Activated naive CD8-positive, alpha-beta T cell treated with anti-CD3 and anti-CD28 coated beads, Interleukin-2, amount 10 ng/mL, durations not matched to agents 7 days and 5 days (primary cell): ENCODE measurements at places on chromosomes 12 and 14.

DNA sequence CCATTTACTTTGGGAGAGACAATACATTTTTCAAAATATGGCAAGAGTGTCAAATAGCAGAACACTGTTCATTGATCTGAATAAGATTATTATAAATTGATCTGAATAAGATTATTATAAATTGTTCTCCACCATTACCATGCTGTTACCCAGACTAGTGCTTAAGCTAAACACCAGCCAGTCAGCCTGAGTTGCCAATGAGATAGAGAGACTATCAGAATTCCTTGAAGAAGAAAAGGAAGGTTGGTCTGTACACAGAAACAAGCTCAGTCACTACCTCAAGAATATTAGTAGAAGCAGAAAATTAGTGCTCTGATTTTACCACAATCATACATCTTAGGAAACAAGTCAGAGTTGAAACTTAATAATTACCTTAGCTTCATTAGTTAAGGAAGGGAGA is 469.8 kb downstream of the FOXG1 start:
- DNase-seq = no peak

DNA sequence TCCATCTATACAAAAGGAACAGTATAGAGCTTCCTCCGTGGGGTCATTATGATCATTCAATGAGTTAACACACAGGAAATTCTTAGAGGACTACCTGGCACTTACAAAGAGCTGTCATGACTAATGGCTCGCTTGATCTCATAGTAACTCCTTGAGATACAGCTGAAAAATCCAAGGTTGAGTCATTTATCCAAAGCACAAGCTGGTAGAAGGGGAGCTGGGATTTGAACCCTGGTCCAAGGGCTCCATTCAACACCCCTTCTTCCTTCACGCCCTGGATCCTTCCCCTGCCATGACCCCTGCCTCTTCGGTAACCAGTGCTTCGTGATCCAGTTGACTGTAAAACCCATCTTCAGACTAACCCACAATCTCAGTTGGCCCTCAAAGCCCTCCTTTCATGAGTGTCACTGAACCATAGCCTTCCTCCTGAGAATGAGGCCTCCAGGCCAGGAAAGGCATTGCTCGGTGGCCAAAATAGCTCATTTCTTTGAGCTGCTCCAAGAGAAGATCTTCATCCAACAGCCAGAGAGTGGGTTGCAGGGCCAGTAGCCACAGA is 7.8 kb downstream of the ZFP36L1 start:
- no peak for DNase-seq

DNA sequence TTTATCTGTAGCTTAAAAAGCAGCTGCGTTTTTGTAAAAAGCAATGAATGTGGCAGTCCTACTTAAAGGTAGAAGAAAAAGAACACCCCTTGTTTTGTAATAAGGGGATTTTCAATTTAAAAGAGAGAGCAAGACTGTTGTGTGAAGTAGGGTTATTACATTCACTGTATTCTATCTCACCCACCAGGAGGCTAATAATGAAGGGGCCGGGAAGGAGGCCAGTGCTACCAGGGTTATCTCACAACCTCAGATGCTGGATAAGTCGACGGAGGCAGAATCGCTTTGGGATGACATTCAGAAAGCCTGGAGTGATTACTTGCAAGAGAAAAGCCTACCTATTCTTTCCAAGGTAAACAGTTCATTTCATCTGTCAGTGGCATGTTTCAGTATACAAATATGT is 97.7 kb downstream of the RMST start:
- no peak for DNase-seq

DNA sequence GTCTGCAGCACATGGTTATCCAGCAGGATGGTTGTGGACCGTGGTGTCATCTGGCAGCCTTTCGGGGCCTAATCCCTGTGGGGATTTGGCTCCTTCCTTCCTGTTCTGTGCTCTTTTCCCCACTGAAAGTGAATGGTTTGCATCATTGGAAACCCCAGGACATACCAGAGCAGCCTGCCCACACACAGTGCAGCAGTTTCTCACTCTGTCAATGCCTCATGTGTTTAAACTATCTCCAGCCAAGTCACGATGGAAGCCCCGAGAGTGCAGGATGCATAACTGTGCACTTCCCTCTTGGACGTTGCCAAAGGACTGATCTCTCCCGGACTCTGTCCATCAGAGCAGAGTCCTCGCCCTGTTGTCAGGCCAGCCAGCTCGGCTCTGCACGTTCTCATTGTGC is 29.0 kb upstream of the AMN start:
- no peak for DNase-seq

- DNase-seq = no peak
These were observed 7.6 kb downstream of the KRAS start for GRCh38 chr12:25242981-25243679.

DNA sequence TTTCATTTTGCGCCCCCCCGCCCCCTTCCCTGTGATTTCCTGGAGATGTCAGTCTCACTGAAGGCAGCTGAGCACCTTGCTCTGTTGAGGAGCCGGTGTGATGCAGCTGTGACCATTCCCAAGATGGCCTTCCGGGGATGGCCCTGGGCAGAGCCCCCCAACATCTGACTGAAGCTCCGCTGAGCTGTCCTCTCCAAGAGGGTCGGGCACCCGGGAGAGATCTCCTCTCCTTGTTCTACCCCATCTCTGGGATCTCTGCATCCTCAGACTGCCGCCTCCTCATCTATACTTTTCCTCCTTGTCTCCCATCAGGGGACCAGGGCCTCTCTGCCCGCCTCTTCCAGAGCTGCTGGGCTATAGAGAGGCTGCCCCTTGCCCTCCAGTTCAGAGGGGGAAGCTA is 965 bp upstream of the SMOC1 start:
- no peak for DNase-seq

GRCh38 chr14:55938249-55938791 is 179.9 kb upstream of the PELI2 start:
- no peak for DNase-seq

DNA sequence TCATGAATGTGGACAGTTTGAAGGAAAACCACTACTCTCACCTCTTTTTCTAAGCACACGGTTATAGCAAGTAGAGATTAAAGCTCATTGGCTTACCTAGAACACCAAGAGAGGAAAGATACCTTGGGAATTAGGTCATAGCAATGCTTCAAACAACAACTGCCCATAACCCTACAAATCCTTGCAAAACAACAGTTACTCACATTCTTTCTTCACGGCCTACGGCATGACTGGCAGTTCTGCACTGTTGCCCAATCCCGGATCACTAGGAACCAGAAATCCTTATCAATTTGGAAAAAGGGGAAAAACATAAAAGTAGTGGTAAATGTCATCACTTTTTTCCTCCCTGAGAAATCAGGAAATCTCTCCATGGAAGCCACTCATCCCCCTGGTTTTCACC is 9.6 kb upstream of the ISM2 start:
- DNase-seq = no peak

GRCh38 chr14:70080076-70080475 is 108.7 kb downstream of the SLC8A3 start:
- DNase-seq = no peak

DNA sequence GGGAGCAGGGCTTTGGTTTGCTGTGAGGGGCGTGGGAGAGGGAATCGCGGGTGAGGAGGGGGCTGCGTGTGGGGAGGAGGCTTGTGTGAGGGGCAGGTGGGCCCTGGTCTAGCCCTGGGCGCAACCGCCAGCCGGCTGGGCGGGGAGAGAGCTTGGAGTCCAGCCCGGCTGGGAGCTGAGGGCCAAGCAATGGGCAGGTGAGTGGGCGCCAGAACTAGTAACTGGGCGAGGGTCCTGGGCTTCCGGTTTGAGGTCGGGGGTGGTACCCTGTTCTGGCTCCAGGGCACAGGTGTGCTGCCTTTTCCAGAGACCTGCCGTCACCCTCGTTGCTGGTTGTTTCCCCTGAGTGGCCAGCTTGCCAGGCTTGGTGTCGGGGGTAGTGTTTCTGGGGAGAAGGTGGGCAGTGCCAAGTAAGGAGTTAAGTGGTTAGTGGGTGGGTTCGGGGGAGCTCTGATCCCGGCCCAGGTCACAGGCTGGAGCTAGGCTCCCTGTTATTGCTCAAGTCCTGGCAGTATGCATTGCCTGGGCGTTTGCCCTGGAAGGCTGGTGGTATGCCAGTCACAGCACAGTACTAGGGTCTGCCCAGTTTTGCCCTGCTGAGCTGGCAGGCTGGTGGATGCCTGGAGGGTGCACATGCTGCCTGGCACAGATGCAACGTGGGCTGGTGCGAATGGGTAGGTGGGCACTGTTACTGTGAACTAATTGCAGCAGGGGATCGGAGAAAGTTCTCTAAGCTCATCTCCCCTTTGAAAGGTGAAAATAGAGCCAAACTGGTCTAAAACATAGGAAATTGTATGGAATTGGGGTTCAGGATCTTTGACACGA is 683 bp downstream of the CIPC start:
- no peak for DNase-seq

DNA sequence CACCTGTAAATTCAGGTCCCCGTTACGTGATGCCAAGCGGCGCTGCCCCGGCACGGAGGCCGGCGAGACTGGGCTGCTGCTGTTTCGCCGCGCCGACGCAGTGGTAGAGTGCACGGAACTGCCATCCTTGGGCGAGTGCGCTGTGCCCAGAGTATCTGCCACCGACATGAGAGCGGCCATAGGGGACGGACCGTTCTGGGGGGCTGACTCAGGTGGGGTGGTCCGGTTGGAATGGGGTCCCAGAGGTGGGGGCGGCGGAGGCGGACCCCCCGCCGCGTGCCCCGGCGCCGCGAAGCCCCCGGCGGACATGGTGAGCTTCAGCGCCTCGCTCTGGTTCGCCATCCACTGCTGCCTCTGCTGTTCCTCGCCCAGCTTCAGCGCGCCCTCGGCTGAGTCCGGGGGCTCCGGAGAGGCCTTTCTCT is 2.8 kb downstream of the IRF2BPL start:
- no peak for DNase-seq

- DNase-seq = no peak
These were observed 423.8 kb downstream of the NRXN3 start for GRCh38 chr14:78593949-78594348.

DNA sequence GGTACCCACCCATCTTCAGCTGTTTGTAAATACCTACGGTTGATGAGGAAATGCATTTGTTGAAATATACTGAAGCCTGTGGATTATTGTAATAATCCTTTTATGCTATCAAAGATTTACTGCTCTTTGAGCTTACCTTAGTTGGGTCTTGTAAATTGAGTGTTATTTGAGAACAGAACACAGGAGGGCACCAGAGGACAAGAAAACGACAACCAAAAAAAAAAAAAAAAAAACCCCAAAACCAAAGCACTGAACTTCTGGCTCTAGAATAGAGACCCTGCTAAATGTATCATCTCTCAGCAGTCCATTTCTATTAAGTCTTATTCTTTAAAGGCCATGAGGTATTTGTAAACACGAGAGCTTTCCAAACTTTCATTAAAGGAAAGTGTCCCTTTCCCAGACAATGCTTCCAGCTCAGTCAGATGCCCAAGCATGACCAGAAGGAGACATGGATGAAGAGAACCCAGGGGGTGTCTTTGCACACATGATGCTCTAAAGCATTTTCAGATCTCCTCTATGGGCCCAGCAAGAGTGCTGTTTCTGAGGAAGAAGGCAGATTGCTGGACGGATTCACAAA is 763.9 kb downstream of the NRXN3 start:
- no peak for DNase-seq

- no peak for DNase-seq
These were observed 30.6 kb downstream of the KLC1 start for GRCh38 chr14:103659631-103660030.

DNA sequence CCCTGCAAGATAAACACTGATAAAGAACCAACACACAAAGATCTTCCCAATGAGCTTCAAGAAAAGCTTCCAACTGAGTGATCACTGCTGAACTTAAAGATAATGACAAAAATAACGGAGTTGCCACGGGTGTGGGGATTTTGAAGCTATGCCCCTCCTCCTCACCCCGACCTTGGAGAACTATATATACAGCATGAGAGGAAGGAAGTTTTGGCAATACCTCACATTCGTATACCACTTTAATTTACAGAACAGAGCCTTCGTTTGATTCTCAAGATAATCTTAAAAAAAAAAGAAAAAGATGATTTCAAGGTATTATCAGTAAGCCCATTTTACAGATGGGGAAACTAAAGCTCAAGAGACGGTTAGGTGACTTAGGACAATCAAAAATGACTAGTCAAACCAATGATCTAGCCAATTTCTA is 715 bp downstream of the NEK9 start:
- no peak for DNase-seq

- DNase-seq = no peak
These were observed 44.0 kb upstream of the AMIGO2 start for GRCh38 chr12:47123730-47124129.

GRCh38 chr14:62662811-62663455 is 382.3 kb downstream of the KCNH5 start:
- DNase-seq = no peak

- no peak for DNase-seq
These were observed 62.9 kb downstream of the FOXN4 start for GRCh38 chr12:109246221-109246620.

DNA sequence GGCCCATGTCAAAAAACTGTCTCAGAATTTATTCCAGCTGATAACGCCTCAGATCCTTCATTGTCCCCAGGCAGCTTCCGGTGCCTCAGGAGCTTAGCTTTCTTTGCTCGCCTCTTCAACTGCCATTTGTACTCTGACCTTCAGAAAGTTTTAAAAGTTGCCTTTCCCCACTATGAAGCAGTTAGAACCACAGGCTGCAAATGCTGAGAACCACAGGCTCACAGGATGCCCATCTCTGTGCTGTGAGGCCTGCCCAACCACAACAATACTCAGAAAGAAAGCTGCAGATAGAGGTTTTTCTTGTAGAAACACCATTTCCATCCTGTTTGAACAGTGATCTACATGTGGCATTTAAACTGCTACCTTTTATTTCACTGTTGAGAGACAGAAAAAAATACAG is 131.1 kb downstream of the PRKCH start:
- peak; percentile 59 for DNase-seq

DNA sequence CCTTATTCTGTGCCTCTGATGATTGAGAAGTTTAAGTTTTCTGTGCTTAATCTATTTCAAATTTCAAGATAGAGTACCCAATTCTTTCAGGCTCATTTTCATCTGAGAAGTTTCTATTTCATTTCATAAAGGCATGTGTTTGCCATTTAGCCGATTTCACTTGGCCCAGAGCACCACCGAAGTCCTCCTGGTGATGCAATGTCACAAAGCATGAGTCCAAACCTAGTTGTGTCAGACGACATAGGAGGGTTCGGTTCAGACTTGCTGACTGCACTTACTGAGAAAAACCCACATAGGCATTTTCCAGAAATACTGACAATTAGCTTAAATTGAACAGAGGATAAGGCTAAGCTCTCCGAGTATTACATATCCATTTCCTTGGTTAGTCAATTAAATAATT is 152.4 kb upstream of the FAR2 start:
- DNase-seq = no peak
